ENCODE measurements at places on chromosomes 16 and 17. TPM values are rescaled to one million over a fixed set of nuclear protein-coding genes. Genes with fewer than 3 reads are reported as not detected.

- peaks cover 16% of the 10 kb centered on the region for H3K4me1 ChIP-seq
- no peak overlapping the region for H3K27ac ChIP-seq
- peaks cover 25% of the 10 kb centered on the region for H3K36me3 ChIP-seq
- no peaks in the 10 kb centered on the region for H3K27me3 ChIP-seq
- H3K4me3 ChIP-seq, result no peak overlapping the region
- no peak for DNase-seq
Observed at GRCh38 chr17:75010683-75011400, 1.6 kb upstream of the MRPL58 start.

DNA sequence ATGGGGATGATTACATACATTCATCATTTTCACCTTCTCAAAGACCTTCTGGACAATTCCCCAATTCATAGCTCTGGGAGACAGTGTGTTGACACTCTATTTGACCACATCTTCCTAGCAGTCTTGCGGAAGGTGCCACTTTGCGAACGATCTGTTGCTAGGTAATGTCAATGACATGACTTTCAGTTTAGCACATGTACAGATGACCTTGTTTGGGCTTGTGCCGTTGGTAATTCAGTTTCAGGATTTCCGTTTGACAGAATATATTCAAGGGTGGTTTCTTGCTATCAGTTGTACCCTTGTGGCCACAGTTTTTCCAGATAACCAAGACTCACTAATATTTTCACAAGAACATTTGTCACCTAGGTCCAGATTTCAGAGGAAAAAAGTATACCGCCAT is 478.2 kb downstream of the WWOX start:
- DNase-seq, result no peak
- no peak overlapping the region for H3K4me3 ChIP-seq
- H3K27ac ChIP-seq, result no peak overlapping the region
- H3K36me3 ChIP-seq, result no peaks in the 10 kb centered on the region

- DNase-seq, result no peak
- no peaks in the 10 kb centered on the region for H3K36me3 ChIP-seq
- no peak overlapping the region for H3K27ac ChIP-seq
- peaks cover 34% of the 10 kb centered on the region for H3K4me1 ChIP-seq
Observed at GRCh38 chr17:60353773-60354172, 38.2 kb downstream of the USP32 start.

DNA sequence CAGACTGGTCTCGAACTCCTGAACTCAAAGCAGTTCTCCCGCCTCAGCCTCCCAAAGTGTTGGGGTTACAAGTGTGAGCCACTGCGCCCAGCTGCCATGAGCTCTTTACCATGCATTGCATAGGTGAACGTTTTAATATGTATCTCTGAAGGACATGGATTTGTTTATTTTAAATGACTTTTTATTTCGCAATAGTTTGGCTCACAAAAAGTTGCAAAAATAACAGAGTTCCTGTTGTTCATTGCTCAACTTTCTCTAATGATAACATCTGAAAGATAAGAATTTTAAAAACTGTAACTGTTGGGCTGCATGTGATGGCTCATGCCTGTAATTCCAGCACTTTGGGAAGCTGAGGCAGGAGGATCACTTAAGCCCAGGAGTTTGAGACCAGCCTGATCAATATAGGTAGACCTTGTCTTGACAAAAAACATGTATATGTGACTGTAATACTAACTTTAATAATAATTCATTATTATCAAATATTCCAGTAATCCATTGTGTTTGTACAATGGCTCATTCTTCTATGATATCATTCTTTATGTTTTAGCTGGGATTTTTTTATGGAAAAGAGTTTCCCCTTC is 80.1 kb downstream of the ABCC1 start:
- peaks cover 17% of the 10 kb centered on the region for H3K4me1 ChIP-seq
- DNase-seq, result no peak
- no peak overlapping the region for H3K4me3 ChIP-seq
- no peak overlapping the region for H3K27ac ChIP-seq

DNA sequence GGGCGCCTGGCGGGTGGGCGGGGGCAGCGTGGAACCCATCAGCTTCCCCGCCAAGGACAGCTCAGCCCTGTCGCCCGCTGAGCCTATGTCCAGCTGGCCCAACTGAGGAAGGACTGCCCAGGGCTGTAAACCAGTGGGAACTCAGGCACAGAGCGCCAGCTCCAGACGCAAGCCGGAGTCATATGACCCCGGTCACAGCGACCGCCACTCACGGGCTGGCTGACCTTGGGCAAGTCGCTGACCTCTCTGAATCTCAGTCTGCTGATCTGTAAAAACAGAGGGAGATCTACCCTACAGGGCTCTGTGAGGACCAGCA is 170.0 kb downstream of the C16orf78 start:
- peak overlapping the region; percentile 84 for H3K27ac ChIP-seq
- DNase-seq, result no peak
- no peak overlapping the region for H3K4me3 ChIP-seq
- no peaks in the 10 kb centered on the region for H3K27me3 ChIP-seq
- no peaks in the 10 kb centered on the region for H3K36me3 ChIP-seq

DNA sequence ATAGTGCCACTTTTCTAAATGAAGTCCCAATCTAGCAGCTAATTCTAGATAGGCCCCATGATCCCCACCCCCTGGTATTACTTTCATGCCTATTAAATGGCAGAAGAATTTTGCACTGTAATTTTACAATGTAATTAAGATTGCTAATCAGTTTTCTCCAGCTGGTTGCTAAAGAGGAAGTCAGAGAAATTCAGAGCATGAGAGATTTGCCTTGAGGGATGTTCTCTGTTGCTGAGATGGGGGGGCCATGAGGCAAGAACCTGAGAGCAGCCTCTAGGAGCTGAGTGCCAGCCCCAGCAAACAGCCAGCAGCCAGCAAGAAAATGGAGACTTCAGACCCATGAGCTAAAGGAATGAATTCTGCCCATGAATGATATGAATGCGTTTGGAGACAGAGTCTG is 38.9 kb downstream of the SHCBP1 start:
- no peak for DNase-seq
- no peak overlapping the region for H3K4me3 ChIP-seq
- no peak overlapping the region for H3K27ac ChIP-seq
- H3K27me3 ChIP-seq, result no peaks in the 10 kb centered on the region

The ATP1B2 gene
- total RNA-seq, result not detected

The SLC6A4 gene
- not detected for total RNA-seq

The KCNJ18 gene
- total RNA-seq, result not detected

DNA sequence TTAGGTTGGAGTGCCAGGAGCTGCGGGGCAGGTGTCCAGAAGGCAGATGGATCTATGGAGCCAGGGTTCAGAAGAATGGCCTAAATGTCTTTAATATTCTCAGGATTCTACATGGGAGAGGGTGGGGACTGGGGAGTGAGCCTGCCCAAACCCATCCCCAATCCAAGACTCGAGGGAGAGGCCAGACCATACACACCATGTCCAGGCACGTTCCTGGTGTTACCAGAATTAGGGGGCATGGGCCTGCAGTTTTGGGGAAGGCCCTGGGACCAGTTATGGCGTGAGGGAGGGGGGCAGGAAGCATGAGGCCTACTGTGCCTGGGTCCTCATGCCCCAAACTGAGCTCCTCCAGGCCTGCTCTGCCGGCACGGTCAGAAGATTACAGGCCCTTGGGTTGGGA is 1.9 kb downstream of the TAX1BP3 start:
- H3K36me3 ChIP-seq, result peaks cover 79% of the 10 kb centered on the region
- H3K4me3 ChIP-seq, result no peak overlapping the region
- no peak overlapping the region for H3K27ac ChIP-seq
- no peaks in the 10 kb centered on the region for H3K27me3 ChIP-seq
- no peak for DNase-seq
- H3K4me1 ChIP-seq, result peaks cover 17% of the 10 kb centered on the region

DNA sequence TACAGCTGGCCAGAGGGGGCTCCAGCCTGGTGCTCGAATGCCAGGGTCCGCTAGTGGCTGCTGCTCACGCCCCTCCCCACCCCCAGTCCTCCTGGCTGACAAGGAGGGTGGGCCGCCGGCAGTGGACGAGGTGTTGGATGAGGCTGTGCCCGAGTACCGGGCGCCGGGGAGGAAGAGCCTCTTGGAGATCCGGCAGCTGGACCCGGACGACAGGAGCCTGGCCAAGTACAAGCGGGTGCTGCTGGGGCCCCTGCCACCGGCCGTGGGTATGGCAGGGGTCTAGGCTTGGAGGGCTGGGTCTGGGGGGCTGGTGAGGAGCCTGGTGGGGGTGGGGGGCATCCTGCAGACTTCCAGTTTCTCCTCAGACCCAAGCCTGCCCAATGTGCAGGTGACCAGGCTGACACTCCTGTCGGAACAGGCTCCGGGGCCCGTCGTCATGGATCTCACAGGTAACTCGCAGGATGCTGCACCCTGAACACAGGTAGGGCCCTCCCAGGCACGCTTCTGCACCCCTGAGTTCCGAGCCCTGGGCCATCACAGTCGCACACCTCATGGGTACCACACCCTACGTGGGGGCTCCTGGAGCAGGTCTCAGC is 1.2 kb upstream of the PDIA2 start:
- no peaks in the 10 kb centered on the region for H3K4me1 ChIP-seq
- H3K4me3 ChIP-seq, result no peak overlapping the region
- H3K27ac ChIP-seq, result no peak overlapping the region
- H3K36me3 ChIP-seq, result peaks cover 5% of the 10 kb centered on the region
- H3K27me3 ChIP-seq, result peaks cover 37% of the 10 kb centered on the region

DNA sequence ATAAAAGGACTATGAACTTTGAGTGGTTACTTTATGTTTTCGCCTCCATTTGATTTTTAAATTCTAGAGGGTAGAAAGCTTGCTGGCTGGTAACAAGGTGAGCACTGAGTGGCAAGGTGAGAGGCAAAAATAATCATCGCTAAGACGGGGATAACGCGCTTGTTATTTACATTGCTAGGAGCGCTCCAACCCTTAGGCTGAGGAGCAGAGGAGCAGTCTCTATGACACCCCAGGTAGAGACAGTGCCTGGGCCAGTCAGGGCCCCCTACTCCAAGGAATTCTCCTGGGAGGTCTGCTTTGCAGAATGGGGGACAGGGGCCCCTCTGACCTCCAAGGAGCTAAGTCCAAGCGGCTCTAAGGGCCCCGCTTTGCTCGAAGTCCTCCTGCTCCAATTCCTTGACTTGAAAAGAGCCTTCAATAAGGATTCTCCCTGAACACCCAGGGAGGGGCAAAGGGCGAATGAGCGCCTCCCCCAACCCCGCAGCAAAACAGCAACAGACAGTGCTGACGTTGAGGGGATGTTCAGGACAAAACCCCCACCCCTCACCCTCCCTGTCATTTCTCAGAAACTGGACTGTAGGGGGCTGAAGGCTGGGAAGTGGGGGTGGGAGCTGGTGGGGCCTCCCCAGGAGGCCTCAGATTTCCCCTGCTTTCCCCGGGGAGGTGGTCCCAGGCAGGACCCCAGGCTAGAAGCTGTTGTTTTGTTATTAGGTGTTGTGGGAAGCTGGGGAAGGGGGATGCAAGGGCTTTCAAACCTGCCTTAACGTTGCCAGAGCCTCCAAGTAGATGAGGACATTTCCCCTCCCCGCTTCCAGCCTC is 10.2 kb upstream of the FOXF1 start:
- H3K4me1 ChIP-seq, result peaks cover 25% of the 10 kb centered on the region
- H3K27ac ChIP-seq, result no peak overlapping the region
- H3K4me3 ChIP-seq, result no peak overlapping the region
- peaks cover 52% of the 10 kb centered on the region for H3K36me3 ChIP-seq
- no peak for DNase-seq

The GPRC5C gene
- 46.5 TPM for total RNA-seq

- no peak for DNase-seq
- no peaks in the 10 kb centered on the region for H3K36me3 ChIP-seq
- peaks cover 9% of the 10 kb centered on the region for H3K4me1 ChIP-seq
- H3K4me3 ChIP-seq, result no peak overlapping the region
- H3K27ac ChIP-seq, result no peak overlapping the region
Observed at GRCh38 chr16:67999985-68000384, 701 bp upstream of the DPEP2 start.

DNA sequence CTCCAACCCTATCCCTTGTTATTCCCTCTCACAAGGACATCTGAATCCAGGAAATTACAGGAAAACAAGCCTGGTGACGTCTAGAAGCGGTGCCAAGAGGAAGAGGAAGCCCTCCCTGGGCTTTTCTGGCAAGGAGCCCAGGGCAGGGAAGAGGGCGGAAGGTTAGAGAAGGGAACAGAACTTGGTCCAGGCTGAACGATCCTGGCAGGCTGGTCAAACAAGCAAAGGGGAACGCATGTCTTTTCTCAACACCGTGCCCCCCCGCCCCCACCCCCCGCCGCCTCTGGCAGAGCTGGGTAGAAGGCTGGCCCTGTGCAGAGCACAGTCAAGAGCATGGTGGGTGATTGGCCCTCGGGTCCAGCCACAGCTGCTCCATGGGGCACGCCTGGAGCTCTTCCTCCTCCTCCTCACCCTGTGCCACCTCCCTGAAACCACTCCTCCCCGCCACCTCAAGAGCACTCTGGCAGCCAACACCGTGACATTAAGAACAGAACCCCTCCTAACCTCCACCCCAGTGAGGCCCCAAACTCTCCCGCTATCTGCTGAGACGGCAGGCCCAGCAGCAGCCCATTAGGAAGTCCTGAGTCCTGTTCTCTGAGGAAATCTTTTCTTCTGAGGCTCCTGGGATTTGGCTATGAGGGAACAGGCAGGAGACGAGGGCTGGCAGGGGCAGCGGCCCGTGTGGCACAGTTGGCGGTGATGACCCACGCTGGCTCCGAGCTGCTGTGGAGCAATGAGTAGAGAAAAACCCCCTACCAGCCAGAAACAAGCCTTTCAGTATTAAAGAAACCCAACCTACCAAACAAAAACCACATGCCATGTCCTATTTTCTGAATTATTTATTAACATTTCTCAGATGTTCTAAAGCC is 7.3 kb downstream of the C16orf86 start:
- no peak for DNase-seq
- no peak overlapping the region for H3K27ac ChIP-seq
- H3K4me1 ChIP-seq, result no peaks in the 10 kb centered on the region
- H3K4me3 ChIP-seq, result no peak overlapping the region

The CMTM3 gene
- 13.6 TPM for total RNA-seq

GRCh38 chr16:57479976-57480753 is 6.1 kb downstream of the DOK4 start:
- H3K4me3 ChIP-seq, result no peak overlapping the region
- H3K36me3 ChIP-seq, result no peaks in the 10 kb centered on the region
- no peak overlapping the region for H3K27ac ChIP-seq
- no peak for DNase-seq
- H3K4me1 ChIP-seq, result peaks cover 4% of the 10 kb centered on the region
- no peaks in the 10 kb centered on the region for H3K27me3 ChIP-seq

DNA sequence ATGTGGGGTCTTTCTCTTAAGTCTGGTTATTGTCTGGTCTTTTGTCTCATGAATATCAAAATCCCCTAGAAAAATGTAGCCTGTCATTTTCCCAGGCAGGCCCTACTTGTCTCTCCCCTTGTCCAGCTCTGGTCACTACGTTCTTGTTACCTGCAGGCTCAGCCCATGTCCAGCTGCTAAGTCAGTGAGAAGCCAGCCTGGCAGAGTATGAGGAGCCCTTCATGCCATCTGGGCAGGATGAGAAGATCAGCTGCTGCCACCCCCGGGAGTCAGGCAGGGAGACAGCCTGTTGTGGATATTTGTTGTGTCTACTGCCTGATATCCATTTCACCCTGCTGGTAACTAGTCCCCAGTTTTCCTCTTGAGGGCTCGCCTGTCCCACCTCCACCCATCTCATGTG is 88.9 kb downstream of the ASIC2 start:
- DNase-seq, result no peak
- H3K36me3 ChIP-seq, result no peaks in the 10 kb centered on the region
- no peak overlapping the region for H3K27ac ChIP-seq
- no peaks in the 10 kb centered on the region for H3K27me3 ChIP-seq
